Muscle of back (tissue), 13 donors: ENCODE measurements at places on chromosomes 4 and X. TPM values are rescaled to one million over a fixed set of nuclear protein-coding genes. Genes with fewer than 3 reads are reported as not detected.
A peak's percentile ranks its signal among the peaks of the same experiment; 100 is the strongest.

RENBP gene
- 3.2 TPM for polyA plus RNA-seq

POLN gene
- polyA plus RNA-seq = 1.7 TPM

MAGEA4 gene
- polyA plus RNA-seq = not detected

VCX3A gene
- polyA plus RNA-seq = not detected

PRRG3 gene
- 25.6 TPM for polyA plus RNA-seq

FHDC1 gene
- polyA plus RNA-seq = 11.5 TPM

GPC4 gene
- 101 TPM for polyA plus RNA-seq

BRS3 gene
- polyA plus RNA-seq = not detected

- DNase-seq = peak; percentile 27
Measured at GRCh38 chr4:105637408-105638176, 70.9 kb downstream of the INTS12 start.

- DNase-seq = no peak
Measured at GRCh38 chr4:14338585-14339265, 663.6 kb upstream of the CPEB2 start.

DNA sequence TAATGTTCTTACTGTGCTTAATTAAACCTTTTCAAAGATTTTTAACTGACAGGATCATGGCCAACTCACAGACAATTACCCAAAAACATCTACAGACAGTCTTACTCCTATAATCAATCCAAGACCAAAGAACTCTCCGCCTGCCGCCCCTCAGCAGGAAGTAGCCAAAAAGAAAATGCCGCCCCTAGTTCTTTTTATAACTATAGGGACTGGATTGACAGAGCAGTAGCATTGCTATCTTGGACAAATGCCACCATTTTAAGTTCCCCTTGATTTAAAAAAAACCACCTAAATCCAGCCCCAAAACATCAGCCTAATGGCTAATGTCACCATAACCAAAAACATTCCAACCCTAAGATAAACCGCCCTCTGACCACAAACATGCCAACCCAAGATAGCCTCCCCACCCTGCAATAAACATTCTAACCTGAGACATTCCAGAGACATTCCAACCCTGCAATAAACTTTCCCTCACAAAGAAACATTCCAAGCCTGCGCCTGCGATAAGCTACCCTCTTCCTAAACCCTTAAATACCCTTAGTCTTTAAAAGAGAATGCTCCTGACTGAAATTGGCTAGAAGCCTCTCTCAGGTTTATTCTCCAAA is 77.0 kb downstream of the COQ2 start:
- DNase-seq = no peak

GRCh38 chrX:11151799-11152559 is 40.8 kb downstream of the HCCS start:
- no peak for DNase-seq

DNA sequence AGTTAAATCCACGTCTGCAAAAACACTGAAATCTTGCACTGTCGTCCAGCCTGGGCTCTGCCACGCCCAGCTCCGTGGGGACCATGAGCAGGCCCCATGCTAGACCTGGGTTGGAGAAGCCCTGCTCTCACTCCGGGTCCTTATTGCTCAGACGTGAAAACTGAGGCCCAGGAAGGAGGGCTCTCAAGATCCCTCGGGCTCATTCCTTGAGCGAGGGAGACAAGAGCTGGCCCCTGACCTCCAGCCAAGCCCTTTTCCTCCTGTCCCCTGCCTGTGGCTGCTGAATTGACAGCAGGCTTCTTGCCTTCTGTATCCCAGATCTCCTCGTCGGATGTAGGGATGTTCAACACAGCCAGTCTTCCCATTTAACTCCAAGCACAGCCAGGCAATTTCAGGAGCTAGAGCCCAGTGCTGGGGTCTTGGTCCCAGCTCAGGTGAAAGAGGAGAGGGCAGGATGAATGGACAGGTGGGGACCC is 109.5 kb downstream of the CPZ start:
- no peak for DNase-seq

DNA sequence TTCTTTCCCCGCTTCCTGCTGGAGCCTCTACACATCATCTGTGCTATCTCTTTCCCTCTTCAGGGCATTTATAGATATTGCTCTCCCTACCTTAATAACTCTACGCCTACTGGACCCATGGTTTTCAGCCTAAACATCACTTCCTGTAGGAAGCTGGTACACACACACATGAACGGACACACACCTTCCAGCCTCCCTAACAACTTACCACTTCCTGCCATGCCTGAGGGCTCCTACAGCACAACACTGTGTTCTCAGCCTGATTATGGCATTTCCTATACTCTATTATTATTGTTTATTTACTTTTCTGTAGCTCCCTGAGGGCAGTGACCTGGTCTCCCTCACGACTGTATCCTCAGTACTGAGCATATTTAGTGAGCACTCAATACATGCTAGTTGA is 163.6 kb upstream of the MAP3K15 start:
- no peak for DNase-seq

DNA sequence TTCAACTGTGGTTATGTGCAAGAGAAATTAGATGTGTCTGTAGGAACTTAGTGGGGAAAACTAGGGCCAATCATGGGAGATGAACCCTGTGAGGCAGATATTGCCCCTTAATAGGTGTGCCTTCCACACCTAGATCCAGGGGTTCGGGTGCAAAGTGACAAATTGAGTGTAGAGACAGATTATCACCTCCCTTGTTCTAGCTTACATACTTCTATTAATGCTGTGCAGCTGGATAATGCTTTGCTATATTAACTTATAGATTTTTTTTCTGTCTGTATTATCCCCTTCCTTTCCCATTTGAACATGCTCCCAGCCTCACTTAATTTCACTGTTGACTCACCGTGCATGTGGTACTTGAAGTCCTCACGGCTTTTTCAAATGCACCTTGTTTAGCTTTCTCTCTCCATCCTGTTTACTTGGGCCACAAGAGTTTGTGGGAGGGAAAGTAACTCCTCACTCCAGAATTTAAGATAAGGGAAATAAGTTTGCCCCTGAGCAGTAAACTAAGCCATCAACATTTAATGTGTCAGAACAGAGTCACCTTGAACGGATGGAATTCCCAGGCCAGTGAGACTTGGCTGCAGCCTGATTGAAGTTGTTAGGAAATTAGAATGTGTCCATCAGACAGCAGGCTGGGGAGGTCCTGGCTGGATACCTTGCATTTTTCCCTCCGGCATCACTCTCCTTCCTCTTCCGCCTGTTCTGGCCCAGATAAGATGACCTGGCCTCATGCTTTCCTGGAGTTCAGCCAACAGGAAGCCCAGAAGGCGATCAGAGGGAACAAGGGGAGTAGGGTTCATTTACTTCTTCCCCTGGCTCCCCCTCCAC is 478.4 kb downstream of the BCOR start:
- no peak for DNase-seq

- DNase-seq = no peak
Measured at GRCh38 chr4:80340036-80340435, 4.5 kb downstream of the CFAP299 start.

DNA sequence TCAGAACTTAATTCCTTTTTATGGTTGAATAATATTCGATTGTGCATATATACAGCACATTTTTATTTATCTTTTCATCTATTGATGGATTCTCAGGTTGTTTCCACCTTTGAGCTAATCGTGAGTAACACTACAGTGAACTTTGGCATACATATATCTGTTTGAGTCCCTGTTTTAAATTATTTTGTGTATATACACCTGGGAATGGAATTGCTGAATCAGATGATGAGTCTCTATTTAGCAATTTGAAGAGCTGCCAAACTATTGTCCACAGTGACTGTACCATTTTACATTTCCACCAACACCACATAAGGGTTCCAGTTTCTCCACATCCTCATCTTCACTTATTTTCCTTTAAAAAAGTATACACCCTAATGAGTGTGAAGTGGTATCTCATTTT is 166.2 kb upstream of the FGF13 start:
- DNase-seq = no peak

- DNase-seq = no peak
Measured at GRCh38 chr4:17932041-17932440, 89.5 kb downstream of the LCORL start.

GRCh38 chrX:150548684-150549083 is 19.7 kb upstream of the MTM1 start:
- no peak for DNase-seq

GRCh38 chrX:41491267-41492004 is 44.3 kb downstream of the NYX start:
- DNase-seq = peak; percentile 66

DNA sequence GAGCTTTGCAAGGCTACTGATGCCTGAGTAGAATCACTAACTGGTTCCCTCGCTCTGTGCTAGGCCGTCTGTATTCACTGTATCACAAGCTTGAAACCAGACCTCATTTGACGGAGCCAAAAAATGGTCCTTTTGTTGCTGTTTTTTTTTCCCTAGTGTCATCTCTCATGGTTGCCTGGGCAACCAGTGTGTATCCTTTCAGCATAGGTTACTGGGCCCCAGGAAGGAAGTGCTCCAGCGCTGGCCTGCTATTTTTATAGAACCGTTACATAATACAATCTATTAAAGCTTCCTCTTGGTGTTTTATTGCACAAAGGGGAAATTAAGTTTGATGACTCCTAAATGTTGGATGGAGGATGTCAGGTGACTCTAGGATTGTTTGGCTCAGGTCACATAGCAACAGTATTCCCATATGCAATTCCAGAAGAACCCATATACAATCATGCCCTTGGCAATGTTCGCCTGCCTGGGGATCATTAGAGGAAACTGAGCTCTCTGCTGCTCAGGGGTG is 220.4 kb downstream of the SPRY1 start:
- peak; percentile 97 for DNase-seq

- no peak for DNase-seq
Measured at GRCh38 chr4:175369087-175369486, 443.0 kb downstream of the GPM6A start.

- no peak for DNase-seq
Measured at GRCh38 chr4:108109997-108110416, 58.7 kb downstream of the LEF1 start.

GRCh38 chr4:154720123-154720522 is 23.7 kb upstream of the LRAT start:
- no peak for DNase-seq

DNA sequence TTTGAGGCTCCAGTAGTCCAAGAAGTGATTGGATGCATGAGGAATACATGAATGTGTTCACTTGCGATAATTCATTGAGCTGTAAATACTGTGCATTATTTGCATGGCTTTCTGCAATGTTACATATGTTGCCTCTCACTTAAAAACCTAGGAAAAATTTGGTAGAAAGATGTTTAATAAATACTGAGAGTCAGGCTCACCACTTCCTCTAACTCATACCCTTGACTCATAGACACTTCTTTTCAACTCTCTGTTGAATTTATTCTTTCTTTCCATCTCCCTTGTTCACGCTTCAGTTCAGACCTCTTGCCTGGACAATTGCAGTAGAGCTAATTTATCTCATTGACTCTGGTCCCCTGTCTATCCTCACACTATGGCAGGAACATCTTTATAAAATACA is 35.8 kb upstream of the LEF1 start:
- DNase-seq = no peak

DNA sequence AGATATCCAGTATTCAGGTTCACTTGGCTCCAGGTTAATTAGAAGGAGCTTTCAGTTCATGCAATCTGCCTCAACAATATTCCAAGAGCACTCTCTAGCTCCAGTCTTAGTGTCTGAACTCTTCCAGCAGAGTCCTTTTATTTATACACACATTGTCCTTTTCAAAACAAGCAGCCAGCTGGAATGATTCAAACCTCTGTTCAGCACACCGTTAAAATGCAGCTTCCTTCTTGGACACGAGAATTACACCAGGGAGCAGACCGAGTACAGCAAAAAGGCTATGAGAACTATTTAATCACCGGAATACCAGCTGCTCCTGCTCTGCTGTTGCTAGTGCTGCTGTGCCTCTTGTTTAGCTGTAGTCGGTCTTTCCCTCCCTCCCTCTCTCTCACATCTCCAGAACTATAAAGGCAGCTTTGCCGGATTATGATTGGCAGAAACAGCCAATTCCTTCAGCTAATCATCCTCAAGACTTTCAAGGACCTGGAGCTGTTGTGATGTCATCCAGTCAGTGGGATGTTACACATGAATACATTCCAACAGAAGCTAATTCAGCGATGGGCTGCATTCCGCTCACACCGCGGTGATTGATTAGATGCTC is at the start of gene NDST4:
Gene NDST4 (minus strand): TSS at position 115 of the 601 bp plus-strand sequence. CDS start 36,584 bp downstream, outside the sequence.
- DNase-seq = peak; percentile 88

DNA sequence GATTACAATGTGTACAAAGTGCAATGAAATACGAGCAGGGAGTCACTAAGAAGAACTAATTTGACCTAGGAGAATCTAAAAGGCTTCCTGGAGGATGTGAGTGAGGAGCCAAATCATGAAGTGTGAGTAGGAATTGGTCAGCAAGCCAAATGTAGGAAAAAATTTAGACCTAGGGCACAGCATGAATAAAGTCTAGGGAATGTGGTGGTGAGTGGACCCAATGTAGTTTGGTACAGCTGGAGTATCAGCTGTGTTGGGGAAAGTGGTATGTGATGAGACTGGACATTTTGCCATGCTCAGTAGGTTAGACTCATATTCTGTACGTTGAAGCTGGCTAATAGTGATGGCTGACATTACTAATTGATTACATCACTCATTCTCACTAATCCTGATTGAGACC is 191.0 kb downstream of the AFF2 start:
- no peak for DNase-seq

DNA sequence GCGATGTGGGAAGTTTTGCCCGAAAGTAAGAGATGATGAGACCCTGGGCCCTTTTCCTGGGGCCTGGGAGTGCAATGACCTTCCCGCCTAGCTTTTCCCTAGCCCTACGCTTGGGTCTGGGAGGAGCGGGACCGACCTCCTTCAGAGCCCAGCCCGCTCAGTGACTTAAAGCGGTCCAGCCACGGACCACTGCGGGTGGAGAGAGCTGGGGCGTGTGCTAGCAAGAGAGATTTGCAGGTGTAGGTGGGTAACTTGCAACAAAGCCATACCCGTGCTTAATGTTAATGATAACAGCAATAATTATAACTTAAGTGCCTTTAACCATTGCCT is 503 bp upstream of the PDE5A start:
- DNase-seq = no peak

- DNase-seq = no peak
Measured at GRCh38 chrX:17814557-17814956, 46.5 kb downstream of the RAI2 start.

DNA sequence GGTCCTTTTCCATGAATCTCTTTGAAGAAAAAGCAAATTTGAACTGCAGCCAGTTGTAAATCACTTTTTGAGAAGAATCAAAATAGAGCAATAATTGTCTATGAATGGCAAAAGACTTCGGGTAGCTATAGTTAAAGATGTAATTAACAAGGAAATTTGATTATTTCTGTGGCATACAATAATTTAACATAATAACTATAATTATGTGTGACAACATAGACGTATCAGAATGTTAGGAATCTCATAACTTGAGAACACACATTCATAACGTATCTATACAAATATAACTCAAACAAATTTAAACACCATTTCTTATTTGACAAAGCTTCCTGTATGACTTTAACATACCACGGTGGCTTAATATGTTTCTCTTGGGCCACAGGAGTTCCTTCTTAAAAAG is 36.0 kb upstream of the NSG1 start:
- no peak for DNase-seq

- no peak for DNase-seq
Measured at GRCh38 chrX:114201622-114202021, 382.3 kb upstream of the HTR2C start.

DNA sequence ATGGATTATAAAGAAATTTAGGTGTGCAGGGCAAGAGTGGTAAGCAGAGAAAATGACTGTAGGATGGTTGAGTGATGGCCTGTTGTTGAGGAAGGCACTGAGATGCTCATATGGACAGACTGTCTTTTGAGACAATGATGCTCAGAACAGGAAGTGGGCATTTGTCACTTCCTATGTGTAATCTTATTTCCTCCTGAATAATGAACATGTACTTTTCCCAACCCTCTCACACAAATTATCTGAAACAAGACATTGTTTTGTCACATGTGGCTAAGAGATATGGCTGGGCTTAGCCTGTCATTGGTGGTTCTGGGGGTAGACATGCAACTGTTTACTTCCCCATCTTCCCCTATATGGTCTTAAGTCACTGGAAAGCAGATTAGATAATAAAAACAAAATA is 240.5 kb downstream of the CFAP47 start:
- no peak for DNase-seq
